AG04449 (cell line): ENCODE measurements at places on chromosomes 5 and 9.

DNA sequence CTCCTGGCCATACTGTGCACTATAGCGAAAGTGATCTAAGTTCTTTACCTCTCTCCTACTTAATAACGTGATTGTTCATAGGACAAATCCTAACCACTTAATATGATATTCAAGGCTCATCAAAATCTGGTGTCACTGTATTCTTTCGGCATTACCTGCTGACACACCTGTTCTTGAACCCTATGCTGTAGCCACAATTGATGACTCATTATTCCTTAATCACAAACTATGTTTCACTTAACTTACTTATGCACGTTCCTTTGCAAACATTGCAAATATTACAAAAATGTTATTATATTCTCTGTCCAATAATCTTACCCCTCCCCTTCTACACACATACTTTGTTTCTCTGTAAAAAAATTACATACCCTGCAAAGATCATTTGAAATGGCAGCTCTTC is 158.1 kb upstream of the ADRA1B start:
- DNase-seq, result no peak

- DNase-seq, result no peak
Observed at GRCh38 chr9:37929441-37929895, 25.5 kb upstream of the SLC25A51 start.

DNA sequence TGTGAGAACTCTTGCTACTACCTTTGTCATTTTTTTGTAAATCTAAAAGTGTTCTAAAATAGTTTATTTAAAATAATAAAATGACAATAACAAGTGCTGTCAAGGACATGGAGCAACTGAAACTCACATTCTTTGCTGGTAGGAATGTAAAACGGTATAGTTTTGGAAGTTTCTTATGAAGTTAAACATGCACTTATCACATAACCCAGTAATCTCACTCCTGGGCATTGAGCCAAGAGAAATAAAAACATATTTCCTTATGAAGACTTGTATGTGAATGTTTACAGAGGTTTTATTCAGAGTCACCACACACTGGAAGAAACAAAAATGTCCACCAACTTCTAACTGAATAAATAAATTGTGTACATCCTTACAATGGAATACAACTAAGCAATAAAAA is 46.0 kb upstream of the COL15A1 start:
- DNase-seq, result no peak

DNA sequence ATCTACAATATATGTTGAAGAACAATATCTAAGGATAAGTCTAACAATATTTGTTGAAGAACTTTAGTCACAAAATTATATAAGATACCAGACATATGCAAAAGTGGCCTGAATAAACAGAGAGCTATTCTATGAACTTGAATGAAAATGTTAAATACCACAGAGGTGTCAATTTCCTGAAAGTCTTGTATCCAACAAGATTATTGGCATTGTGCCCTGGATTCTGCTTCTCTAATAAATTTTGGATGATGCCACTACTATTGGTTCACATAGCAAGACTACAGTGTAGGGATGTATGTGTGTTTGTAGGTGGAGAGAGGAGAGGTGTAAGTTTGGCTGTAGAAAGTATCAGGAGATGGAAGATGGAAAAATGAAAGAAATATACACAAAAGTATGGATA is 731.8 kb upstream of the RGMB start:
- DNase-seq, result no peak

DNA sequence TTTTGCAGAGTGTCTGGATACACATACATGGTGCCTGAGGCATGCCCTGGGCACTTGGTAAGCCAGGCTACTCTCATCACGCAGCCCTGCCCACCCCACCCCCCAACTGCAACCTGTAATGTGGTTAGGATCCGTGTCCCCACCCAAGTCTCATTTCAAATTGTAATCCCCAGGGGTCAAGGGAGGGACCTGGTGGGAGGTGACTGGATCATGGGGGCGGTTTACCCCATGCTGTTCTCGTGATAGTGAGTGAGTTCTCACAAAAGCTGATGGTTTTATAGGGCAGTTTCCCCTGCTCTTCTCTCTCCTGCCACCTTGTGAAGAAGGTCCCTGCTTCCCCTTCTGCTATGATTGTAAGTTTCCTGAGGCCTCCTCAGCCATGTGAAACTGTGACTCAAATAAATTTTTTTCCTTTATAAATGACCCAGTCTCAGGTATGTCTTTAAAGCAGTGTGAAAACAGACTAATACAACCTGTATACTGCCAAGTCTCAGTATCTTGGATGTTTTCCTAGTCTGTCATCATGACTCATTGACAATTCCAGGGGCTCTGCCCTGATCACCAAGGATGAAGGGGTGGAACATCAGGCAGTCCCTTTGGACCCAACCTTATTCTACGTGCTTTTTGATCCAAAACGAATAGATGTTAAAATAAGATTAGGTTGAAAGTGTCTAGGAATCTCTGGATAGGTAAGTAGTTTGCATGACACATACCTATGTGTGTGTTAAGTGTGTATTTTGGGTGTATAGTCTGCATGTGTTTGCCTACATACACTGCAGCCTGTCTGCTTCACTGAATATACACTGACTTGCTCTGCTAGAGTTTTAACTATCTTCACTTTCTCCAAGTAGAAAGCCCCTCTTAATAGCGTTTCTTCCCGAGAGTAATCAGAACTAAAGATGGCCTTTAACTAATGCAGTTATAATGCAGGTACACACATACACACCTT is 293.8 kb downstream of the SLIT3 start:
- no peak for DNase-seq

GRCh38 chr9:123437201-123437600 is 81.2 kb downstream of the CRB2 start:
- DNase-seq, result no peak

DNA sequence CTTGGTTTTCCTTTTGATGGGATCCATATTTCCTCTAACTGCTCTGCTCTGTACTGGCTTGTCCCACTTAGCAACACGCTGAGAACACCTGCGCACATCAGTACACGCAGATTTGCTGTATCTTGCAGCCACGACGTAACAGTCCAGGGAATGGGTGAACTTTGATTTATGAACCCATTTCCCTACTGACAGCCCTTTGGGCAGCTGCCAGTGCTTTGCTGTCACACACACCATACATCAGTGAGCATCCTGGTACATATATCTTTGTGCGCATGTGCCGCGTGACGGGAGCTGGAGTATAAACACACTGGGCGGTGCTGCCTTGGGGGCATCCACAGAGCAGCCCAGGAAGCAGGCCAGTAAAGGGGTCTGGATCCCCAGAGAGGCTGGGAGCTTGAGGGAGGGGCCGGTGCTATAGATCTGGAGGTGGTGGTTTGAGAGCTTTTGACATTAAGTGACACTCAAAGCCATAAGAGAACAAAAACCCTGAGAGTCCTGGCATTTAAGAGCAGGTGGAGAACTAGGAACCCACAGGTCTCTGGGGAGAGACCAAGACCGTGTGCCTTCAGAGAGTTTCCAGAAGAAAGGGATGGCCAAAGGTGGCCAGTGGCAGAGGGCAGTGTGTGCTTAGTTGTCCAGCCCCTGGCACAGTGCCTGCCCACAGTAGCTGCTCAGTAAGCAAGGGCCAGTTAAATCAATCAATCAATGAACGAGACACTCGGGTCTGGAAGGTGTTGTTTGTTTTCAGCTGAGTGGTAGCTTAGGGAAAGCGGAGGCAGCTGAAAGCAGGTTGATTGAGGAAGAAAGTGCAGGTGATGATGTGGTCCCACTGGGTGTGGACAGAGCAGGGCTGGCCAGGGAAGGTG is 53.7 kb downstream of the LMX1B start:
- no peak for DNase-seq

- DNase-seq, result no peak
Observed at GRCh38 chr9:37424204-37424685, 1.7 kb downstream of the GRHPR start.

GRCh38 chr9:127858041-127858512 is 3.6 kb upstream of the ENG start:
- no peak for DNase-seq

DNA sequence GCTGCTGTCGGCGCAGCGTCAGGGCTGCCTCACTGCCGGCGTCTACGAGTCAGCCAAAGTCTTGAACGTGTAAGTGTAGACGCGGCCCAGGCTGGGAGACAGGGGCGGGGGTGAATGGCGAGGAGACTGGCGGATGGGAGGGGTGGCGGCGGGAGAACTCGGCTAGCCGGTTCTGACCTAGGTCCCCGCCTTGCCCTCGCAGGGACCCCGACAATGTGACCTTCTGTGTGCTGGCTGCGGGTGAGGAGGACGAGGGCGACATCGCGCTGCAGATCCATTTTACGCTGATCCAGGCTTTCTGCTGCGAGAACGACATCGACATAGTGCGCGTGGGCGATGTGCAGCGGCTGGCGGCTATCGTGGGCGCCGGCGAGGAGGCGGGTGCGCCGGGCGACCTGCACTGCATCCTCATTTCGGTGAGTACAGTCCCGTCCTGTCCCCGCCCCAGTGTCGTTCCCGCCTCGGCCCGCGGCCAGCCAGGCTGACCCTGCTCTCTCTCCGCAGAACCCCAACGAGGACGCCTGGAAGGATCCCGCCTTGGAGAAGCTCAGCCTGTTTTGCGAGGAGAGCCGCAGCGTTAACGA is 745 bp downstream of the GADD45G start:
- DNase-seq, result no peak

GRCh38 chr9:128244091-128244836 is 31.5 kb downstream of the GOLGA2 start:
- DNase-seq, result no peak

DNA sequence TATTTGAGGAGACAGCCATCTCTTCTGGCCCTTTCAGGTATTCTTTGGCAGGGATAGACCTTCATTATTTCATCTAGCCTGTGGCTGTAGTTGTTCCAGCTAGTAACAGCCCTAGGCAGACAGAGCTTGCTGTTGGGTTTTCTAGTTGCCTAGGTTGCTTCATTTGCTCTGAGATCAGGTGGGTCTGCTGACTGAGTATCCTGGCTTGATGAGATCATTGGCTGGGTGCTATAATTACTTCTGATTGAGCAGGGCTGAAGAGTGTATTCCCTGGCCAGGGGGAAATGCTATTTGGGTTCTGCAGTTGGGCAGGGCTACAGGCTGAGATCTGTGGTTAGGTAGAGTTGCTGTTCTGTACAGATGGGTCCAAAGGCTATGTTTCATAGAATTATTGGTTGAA is 456.1 kb downstream of the PSAT1 start:
- no peak for DNase-seq

- no peak for DNase-seq
Observed at GRCh38 chr5:17222664-17223063, 5.2 kb downstream of the BASP1 start.

- DNase-seq, result no peak
Observed at GRCh38 chr5:89275066-89275855, 392.3 kb upstream of the MEF2C start.

DNA sequence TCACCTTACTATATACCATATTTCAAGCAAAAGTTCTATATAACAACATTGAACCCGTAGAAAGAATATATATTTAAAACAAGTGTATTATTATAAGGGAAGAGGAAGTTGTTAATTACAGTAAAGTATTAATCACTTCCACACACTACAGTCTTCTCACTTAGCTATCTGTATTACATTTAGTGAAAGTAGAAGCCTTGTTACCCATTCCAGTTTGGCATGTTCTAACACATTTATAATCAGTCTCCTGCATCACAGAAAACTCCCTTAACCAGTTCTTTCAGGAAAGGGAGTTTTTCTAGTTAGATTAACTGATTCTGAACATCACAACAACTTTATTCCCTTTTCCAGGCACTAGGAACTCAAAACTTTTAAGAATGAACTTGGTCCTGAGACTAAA is 6.9 kb downstream of the RAB14 start:
- no peak for DNase-seq

- DNase-seq, result no peak
Observed at GRCh38 chr9:123291736-123292135, 23.4 kb upstream of the STRBP start.

- no peak for DNase-seq
Observed at GRCh38 chr5:98772415-98773213, 849 bp upstream of the RGMB start.

- no peak for DNase-seq
Observed at GRCh38 chr9:74846766-74847165, 41.0 kb downstream of the TRPM6 start.

- DNase-seq, result no peak
Observed at GRCh38 chr5:133066045-133066444, 14.2 kb downstream of the HSPA4 start.

GRCh38 chr5:32679218-32679617 is 31.9 kb upstream of the NPR3 start:
- no peak for DNase-seq

DNA sequence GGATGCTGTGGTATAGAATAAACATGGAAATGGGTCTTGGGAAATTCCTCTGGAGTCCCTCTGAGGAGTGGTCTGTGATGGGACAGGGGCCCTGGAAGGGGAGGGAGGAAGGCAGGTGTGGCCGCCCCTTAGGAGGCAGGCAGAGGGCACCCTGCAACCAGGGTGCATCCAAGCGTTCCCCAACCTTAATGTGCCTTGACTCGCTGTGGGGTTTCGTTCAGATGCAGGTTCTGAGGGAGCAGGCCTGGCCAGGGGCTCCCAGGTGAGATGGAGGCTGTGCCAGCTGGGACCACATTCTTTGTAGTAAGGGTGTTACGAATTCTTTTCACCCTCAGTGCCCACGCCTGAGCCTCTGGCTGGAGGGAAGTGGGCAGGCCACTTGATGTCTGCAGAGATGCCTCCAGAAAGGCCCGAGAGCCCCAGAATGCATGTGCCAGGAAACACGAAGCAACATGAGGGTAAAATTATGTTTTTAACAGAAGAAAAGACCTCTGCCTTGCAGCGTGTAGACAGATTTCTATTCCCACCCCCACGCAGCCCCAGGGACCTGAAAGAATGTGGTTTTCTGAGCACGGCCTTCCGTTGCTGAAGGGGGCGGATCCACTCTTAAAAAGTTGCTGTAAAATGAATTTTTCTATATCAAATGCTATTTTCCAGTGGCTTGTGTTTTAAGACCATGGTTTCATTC is 150.4 kb upstream of the IER5L start:
- DNase-seq, result no peak

GRCh38 chr9:122382901-122383850 is 12.4 kb downstream of the PTGS1 start:
- no peak for DNase-seq

GRCh38 chr5:172669386-172670004 is 28.4 kb downstream of the NEURL1B start:
- no peak for DNase-seq

GRCh38 chr5:43926923-43927322 is 323.9 kb downstream of the NNT start:
- DNase-seq, result no peak

- peak; percentile 59 for DNase-seq
Observed at GRCh38 chr5:118548761-118549720, 439.3 kb downstream of the DTWD2 start.

GRCh38 chr5:95847261-95847592 is 24.7 kb upstream of the GLRX start:
- DNase-seq, result no peak

DNA sequence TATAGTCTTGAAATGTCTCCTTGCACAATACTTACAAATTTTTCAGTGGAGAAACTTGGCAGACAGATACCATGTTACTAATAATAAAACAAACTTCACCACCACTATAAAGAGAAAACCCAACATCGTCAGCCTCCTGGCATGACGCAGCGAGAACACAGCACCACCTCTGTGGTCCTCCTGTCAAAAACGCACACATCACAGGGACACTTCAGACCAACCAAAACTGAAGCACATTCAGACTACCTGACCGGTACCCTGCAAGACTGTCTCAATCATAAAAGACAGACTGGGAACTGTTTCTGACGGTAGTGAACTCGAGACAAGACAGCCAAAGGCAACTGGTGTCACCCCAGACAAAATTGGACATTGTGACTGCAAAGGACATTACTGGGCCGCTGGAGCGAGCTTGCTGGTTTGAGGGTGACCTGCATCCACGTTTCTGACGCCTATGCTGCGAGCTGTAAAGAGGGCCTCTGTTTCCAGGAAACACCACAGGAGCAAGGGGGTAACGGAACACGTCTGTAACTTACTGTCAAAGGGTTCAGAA is 34.4 kb downstream of the NSUN2 start:
- DNase-seq, result no peak
